ENCODE measurements at places on chromosomes 16 and 17.
A peak's percentile ranks its signal among the peaks of the same experiment; 100 is the strongest.

GRCh38 chr17:66415366-66416206 lies 113.2 kb downstream of the PRKCA start:
- no peak for DNase-seq

DNA sequence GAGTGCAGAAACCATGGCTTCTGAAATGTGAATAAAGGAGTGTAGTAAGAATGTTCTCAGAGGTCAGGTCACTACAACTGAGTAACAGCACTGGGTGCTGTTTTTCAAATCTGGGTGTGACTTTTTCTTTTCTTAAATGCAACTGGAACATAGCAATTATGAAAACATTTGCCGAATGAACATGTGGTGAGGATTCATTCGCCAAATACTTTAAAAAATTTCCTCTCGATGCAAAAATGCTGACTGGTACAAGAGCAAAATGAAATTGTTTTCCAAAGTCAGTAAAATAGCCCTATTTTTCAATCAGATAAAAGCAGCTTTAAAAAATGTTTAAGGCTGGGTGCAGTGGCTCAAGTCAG lies 18.6 kb downstream of the ZDHHC7 start:
- DNase-seq, result no peak

DNA sequence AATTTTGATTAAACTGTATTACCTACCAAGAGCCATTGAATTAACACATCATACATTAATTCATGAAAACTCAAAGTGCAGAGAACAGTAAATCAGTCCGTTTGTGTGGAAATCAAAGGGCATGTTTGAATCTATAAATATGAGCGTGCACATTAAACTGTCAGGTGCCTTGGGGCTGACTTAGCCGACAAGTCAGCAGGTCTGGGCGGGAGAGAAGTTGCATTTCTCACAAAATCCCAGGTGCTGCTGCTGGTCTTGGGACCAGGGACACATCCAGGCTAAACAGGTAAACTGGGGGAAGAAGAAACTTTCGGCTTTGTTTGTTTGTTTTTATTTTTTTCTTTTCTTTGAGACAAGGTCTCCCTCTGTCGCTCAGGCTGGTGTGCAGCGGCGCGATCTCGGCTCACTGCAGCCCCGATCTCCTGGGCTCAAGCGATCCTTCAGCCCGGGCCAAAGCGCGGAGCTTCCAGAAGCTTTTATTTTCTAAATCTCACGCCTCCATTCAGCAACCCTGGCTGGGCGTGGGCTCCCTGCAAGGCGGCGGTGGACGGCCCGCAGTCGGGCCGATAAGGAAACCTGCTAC lies 213.9 kb downstream of the MRTFB start:
- peak; percentile 54 for DNase-seq

DNA sequence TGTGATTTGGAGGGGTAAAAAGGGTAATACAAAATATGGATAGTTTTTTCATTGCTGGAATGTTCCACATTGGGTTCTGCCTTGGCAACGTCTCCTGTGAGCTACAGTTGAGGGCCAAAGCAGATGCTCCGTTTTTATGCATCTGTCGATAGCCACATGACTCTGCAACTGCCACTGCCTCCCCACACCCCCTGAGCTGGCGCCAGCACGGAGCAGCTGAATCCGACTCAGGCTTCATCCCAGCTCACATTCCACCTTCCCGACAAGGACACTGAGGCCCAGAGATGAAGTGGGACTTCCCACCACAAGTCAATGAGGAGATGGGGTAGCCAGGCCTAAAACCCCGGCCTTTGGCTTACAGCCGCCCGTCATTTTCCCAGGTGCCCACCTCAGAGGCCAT lies 334.1 kb downstream of the CDH13 start:
- no peak for DNase-seq

- no peak for DNase-seq
Measured at GRCh38 chr17:66636111-66636510, 198.8 kb upstream of the CACNG5 start.

DNA sequence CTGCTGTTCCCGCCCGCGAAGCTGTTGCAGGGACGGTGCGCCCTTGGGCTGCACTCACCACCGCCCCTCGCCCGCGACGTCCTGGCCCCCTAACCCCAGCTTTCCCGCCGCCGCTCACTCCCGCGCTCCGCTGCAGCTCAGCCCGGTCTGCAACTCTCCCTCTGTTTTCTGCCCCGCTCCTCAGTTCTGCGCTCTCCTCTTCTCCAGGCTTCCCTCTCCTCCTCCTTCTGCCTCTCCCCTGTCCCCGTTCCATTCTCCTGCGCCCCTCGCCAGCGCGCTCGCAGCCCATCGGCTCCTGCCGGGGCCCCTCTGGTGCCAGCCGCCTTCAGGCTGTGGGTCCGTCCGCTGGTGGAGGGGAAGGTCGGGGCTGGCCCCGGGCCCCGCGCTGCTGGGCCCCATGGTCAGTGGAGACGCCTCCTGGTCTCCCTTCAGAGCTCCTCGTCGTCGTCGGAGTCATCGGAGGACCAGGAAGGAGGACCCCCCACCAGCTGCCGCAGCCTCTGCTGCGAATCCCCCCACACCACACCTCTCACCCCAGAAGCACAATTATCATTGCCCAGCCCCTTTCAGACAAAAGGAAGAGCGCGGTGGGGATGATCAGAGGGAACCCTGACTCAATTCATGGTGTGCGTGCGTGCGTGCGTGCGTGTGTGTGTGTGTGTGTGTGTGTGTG lies 223.2 kb upstream of the FOXF1 start:
- no peak for DNase-seq

DNA sequence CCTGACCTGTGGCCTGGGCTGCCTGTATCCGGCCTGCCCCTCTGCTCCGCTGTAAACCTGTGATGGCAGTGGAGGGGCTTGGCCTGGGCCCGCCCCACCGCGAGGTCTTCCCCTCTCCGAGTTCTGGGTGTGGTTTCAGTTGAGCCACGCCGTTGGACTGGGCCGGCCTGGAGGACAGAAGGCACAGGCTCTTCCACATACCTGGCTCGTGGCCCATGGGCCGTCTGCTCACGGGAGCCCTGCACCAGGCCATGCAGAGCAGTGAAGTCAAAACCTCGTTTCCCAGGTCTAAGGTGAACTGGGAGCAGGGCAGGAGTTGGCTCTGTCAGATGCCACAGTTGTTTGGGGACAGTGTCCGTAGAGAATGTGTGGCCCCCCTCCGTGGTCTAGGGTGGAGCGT lies 5.6 kb upstream of the RNPS1 start:
- DNase-seq, result no peak

DNA sequence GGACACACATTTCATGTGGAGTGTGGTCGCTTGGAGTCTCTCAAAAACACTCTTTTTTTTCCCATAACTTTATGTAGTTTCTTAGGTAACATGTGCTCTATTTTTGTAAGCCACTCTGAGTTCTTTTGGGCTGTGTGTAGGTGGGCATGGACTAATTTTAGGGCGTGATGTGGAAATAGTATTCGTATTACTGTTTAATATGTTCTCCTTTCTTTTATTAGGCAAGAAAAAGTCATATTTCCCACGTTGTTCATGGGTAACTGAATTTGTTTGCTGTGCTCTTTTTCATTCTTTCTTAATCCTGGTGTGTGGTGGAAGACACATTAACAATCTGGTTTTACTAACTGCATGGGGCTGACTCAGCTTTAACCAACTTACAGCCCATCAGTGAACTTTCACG lies 27.4 kb downstream of the NDEL1 start:
- DNase-seq, result no peak

DNA sequence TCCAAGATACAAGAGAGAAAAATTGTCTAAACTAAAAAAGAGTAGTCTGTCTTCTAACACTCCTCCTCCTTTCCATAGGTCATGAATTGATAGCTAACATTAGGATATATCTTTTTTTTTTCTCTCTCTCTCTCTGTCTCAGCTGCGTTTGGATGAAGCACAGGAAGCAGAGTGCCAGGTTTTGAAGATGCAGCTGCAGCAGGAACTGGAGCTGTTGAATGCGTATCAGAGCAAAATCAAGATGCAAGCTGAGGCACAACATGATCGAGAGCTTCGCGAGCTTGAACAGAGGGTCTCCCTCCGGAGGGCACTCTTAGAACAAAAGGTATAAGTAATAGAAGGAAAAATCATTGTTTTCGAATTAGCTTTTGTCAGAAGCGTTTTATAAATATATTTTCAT lies 32.9 kb downstream of the ABHD15 start:
- DNase-seq, result no peak

DNA sequence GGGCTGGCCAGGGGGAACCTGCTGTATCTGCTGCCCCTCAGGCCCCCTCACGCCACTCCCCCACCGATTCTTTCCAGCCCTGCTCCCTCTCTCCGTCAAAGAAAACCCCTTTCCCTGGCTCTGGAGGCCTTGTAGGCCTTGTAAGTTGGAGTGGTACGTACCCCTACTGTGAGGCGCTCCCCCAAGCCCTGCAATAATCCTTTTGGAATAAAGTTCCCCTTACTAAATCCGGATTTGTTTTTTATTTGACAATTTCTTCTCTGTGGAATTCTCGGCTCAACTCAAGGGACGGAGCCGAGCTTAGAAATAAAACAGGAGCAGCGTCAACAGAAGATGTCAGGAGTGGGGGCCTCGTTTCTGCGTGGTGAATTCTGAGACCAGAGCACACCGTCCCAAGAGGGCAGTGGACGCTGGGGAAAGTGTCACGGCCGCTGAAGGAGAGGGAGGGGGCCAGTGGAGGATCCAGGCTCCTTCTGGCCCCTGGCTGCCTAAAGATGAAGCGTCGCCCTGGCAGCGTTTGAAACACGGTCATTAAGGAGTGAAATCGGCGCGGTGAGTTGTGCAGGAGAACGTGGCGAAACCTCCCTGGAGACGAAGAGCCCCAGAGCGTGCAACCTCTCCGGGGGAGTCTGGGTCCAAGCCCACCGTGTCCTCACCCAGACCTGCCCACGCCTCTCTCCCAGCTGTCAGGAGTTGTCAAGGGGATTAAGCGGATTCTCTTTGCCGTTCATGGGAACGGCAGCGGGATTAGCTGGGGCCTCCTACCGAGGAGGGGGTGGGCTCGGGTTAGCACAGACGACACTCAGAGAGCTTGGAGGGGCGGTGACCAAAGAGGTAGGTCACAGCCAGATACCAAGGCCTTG lies 47.0 kb downstream of the SLC7A5 start:
- no peak for DNase-seq

DNA sequence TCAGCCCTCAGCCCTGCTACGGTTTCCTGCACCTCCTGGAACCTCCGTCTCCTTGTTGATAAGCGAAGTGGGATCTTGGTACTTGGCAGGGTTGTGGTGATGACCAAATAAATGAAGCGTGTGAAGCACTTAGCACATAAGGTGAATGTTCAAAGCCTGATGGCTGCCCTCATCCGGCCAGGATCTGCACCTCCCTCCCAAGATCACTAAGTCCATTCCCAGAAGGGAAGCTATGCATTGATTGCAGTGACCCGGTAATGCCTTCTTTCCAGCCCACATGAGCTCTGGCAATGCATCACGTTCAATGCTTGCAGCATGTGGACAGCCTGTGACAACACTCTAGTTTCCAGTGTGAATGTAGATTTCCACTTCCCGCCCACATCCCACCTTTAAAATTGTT lies 24.9 kb upstream of the RHOT1 start:
- no peak for DNase-seq

GRCh38 chr17:42067371-42068091 lies 17.1 kb upstream of the C17orf113 start:
- DNase-seq, result no peak

DNA sequence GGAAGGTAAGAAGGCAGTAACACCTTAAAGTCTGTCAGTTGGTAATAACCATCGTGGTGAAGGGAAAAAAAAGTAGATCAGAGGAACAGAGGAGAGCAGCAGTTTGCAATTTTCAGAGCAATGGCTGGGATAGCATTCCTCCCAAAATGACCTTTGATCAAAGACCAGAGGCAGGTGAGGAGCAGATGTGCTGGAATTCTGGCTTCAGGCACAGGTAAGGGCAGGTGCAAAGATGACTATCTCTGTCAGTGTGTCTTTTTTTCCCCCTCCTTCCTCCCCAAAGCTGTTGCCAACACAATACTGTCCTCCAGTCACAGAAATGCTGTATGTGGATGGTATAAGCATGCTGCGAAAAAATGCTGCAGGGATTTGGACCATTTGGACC lies 166.7 kb downstream of the XYLT1 start:
- DNase-seq, result no peak

DNA sequence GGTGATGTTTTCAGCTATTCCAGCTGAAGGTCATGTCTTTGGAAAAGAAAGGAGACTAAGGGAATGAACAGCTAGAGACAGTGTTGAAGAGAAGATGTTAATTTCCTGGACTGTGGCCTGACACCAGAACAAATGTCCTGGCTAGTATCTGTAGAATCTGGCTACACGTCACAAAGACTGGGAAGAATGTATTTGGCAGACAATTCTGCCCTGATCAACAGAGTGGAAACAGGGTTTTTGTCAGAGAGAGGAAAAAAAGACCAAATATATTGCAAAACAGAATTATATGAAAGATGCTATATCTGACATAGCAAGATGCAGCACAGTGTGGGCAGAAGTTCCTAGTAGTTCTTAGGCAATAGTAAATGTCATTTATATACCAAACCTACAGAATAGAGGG lies 17.0 kb upstream of the ANKFN1 start:
- DNase-seq, result no peak

DNA sequence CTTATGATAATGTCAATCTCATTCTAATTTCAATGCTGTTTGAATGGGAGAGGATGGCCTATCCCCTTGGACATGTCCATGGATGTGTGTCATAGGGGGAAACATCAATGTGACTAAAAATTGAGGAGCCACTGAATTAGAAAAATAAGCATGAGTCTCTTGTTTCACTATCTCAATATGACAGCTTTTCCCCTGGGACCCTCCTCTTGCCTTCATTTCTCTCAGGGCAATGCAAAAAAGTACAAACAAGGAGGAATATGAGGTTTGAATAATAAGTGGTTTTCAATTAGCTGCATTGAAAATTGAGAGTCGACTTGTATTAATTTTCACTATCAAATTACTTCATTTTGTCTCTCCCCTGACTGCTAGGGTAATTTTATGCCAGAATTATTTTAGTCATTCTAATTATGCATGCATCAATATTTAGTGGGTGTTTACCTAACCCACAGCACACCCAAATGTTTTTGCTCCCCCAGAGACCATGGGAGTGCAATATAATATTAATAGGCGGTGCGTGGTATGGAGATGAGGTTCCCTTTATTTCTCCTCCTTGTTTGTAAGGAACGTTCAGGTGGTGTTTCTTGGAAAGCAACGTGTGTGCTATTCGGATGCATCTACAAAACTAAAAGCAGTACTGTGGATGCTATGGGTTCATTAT lies 6.8 kb upstream of the SDR42E1 start:
- DNase-seq, result no peak

- no peak for DNase-seq
Measured at GRCh38 chr17:19747829-19748806, at the start of gene ALDH3A1. Gene ALDH3A1 (minus strand): TSS chr17:19748298. CDS start chr17:19745129, 3,169 bp downstream.

GRCh38 chr16:85246473-85246872 lies 134.2 kb upstream of the CIBAR2 start:
- DNase-seq, result no peak

GRCh38 chr17:7281953-7282751 lies 634 bp downstream of the SLC2A4 start:
- DNase-seq, result no peak

- no peak for DNase-seq
Measured at GRCh38 chr17:80246726-80247125, 13.9 kb upstream of the RNF213 start.

- peak; percentile 9 for DNase-seq
Measured at GRCh38 chr16:63373744-63374143, 1337.5 kb upstream of the CDH8 start.
